ENCODE measurements at places on chromosomes 1 and 21.

GRCh38 chr1:243727503-243728203, 122.4 kb downstream of the AKT3 start:
- no peak for DNase-seq

DNA sequence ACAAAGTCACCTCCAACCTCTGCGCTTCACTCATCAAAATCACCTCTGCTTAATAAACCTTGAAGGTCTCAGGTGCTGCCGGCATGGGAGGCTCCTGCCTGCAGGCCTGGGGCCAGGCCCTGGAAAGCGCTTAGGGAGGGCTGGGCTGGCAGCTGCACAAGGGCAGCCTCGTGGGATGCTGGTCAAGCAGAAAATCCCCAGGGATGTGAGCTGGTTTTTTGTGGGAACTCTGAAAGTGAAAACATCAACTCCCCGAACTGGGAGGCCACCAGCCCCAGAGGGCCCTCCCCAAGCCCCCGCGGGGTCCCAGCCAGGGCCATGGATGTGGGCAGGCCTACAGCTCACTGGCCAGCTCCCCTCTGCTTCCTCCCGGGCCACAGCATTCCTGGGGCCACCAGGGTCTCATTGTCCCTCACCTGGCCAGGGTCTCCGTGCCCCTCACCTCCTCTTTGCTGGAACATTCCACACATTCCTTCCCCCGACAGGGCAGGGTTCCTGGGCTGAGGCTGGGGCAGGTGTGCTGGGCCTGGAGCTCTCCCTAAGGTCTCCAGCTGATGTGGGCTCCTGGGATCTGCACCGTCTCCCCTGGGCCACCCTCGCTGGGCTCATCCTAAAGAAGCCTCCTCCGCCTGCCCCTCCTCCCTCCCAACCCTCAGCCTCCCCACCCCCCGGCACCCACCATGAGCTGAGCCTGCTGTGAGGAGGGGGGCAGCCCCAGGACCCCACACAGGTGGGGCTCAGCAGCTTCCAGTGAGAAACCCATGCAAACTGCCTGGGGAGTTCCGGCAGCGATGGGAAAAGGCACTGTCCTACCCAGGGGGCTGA, 36.0 kb upstream of the POFUT2 start:
- DNase-seq = no peak

- no peak for DNase-seq
These were observed 154.6 kb downstream of the FOXD2 start for GRCh38 chr1:47592296-47593012.

- no peak for DNase-seq
These were observed 314.2 kb upstream of the POU3F1 start for GRCh38 chr1:38360807-38361206.

DNA sequence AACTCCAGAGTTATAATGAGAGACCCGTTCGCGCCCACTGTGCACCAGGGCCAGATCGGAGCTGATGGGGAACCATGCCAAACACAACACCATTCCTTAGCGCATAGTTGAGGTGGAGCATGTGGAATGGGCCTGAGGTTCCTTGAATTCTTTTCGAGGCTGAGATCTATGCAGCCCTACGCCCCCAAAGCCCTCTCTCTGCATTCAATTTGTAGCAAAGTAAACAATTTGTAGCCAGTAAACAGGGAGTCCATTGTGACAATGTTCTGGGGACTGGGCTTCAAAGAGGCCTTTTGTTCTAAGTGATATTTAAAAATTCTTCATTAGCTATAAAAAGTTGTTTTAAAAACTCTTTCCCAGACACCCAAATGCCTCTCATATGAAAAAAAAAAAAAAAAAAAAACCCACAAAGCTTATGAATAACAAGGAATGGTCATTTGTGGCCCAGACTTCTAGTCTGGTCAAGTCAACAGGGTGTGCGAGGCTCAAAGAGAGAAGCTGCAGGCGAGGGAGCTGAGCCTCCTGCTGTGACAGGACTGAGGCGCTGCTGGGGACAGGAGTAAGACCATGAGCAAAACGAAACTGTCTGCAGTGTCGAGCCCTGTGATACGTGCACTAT, 30.6 kb upstream of the KCNE2 start:
- DNase-seq = no peak

- DNase-seq = no peak
These were observed 119.0 kb downstream of the MAST2 start for GRCh38 chr1:45922374-45922773.

- no peak for DNase-seq
These were observed 68.3 kb upstream of the ST6GALNAC3 start for GRCh38 chr1:76006234-76006633.

- DNase-seq = no peak
These were observed 57.3 kb downstream of the SDCCAG8 start for GRCh38 chr1:243312952-243313634.

- DNase-seq = peak; percentile 17
These were observed 146.0 kb downstream of the RERE start for GRCh38 chr1:8671306-8671917.

- no peak for DNase-seq
These were observed 1.9 kb downstream of the SH2D2A start for GRCh38 chr1:156814571-156815260.

DNA sequence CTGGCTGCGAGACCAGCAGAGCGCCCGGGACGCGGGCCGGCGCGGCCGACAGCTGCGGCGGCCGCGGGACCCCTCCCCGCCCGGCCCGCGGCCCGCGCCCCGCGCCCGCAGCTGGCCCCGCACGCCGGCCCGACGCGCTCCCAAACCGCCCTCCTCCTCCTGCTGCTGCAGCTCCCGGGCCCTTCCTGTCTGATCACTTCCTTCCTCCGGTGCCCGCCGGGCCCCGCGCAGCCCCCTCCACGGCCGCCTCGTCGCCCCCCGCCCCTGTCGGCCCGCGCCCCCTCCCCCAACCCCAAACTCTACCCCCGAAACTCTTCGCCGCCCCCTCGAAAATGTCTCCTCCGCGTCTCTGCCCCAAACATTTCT, 594 bp downstream of the LUZP1 start:
- DNase-seq = no peak

DNA sequence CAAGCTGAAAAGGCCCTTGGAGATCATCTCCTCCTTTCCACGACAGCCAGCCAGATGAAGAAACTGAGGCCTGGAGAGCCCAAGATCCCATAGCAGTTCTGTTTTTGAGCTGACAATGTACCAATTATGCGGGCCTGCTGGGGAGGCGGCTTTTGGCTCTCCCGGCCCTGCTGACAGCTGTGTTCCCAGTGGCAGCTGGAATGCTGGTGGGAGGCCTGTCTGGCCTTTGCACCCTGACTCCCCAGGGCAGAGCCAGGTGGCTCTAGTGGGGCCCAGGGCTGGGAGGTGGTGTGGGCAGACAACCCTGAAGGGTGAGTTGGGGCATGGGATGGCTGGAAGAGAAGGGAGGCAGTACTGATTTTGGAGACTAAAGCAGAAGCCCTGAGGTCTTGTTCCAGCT, 30.7 kb upstream of the WASF2 start:
- peak; percentile 22 for DNase-seq

DNA sequence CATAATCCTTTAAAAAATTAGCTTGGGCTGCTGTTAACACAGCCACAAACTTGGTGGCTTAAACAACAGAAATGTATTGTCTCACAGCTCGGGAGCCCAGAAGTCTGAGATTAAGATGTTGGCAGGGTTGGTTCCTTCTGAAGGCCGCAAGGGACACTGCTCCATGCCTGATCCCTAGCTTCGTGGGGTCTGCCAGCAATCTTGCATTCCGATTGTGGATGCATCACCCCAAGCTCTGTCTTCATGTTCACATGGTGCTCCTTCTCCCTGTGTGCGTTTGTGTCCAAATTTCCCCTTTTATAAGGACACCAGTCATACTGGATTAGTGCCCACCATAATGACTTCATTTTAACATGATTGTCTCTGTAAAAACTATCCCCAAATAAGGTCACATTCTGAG, 5.0 kb upstream of the HHIPL2 start:
- DNase-seq = no peak

- DNase-seq = no peak
These were observed 245.4 kb upstream of the POU3F1 start for GRCh38 chr1:38291906-38292521.

DNA sequence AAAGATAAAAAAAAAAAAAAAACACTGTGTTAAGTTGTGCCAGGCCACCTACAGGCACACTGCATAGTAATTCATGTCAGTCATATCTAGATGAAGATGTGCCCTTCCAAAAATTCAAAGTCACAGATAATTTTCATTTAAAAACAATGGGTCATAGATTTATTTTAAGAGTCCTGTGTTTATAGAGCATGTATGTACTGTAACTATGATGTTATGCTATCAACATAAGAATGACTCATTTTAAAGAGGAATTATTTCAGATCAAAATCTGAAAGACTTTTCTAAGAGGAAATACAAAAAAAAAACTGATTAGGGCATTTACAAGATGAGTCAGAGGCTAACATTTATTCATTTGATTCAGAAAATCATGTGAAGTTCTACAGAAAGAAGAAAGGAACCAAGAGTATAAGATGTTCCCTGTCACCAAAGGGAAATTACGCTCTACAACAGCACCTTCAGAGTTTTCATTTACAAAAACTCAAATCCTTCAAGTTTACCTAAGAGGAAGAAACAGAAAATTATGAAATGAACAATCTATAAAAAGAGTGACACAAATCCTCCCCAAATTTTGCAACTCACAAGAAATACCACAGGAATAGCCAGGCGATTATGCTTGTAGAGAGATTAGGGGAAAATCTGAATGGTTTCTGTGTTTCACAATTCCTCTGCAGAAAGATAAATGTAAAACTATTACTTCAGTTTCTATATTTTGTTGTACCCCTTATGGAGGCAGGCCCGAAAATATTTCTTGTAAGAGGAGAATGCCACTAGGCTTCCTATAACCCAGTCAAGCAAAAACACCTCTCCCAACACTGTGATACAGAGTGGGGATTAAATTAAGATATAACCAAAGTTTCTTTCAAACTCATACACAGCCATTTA, 13.8 kb downstream of the TP53BP2 start:
- no peak for DNase-seq

- DNase-seq = no peak
These were observed 735 bp upstream of the STX12 start for GRCh38 chr1:27772036-27772931.

DNA sequence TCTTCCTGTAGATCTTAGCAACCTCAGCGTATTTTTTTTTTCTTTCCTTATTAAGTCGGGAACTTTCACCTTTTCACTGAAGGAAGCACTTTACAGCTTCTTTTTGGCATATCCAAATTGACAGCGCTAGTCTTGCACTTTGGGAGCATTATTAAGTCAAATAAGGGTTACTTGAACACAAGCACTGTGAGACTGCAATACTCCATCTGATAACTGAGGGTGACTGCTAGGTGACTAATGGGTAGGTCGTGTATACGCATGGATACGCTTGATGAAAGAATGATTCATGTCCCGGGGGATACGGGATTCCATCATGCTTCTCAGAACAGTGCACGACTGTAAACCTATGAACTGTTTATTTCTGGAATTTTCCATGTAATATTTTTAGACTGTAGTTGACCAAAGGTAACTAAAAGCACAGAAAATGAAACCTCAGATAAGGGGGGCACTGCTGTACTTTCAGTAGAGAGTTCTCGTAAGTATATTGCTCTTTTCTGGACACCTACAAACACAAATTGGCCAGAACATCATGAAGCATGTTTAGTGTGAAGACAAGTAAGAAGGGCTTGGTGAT, 364.7 kb downstream of the SMYD3 start:
- no peak for DNase-seq

- DNase-seq = no peak
These were observed 14.8 kb upstream of the RNF220 start for GRCh38 chr1:44390277-44390676.

DNA sequence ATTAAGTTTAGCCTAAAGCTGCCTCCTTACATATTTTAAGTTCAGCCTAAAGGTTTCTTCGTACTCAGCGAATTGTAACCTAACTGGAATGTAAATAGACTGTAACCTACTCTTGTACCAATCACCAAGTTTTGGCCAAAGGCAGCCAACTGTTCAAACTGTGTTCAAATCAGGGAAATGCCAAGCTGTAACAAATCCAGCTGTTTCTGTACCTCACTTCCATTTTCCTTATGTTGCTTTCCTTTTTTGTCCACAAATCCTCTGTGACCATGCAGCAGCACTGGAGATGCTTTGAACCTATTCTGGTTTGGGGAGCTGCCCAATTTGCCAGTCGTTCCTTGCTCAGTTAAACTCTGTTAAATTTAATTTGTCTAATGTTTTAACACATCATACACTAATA, 3.2 kb upstream of the APOBEC4 start:
- no peak for DNase-seq
